ENCODE measurements at places on chromosomes 13 and 19.

GRCh38 chr13:45109102-45109720 lies 11.1 kb upstream of the GTF2F2 start:
- no peak for DNase-seq

GRCh38 chr13:23506071-23506806 lies 64.0 kb upstream of the TNFRSF19 start:
- no peak for DNase-seq

DNA sequence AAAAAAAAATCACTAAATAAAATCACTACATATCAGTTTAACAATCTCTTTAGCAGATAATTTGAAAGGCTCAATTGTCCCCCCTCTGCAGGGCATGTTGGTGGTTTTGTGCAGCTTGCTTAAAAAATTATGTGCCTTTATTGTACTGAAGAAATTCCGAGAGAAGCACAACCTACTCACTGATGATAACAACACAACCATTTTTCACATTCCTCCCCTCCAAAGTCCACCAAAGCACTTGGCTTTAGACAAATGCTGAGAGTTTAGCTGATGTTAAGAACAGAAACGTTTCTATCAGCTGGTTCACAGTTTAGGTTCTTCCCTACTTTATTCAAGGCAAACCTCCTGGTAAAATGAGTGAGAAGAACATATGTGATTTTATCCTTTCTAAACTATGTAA lies 923 bp downstream of the DOCK9 start:
- DNase-seq: no peak

DNA sequence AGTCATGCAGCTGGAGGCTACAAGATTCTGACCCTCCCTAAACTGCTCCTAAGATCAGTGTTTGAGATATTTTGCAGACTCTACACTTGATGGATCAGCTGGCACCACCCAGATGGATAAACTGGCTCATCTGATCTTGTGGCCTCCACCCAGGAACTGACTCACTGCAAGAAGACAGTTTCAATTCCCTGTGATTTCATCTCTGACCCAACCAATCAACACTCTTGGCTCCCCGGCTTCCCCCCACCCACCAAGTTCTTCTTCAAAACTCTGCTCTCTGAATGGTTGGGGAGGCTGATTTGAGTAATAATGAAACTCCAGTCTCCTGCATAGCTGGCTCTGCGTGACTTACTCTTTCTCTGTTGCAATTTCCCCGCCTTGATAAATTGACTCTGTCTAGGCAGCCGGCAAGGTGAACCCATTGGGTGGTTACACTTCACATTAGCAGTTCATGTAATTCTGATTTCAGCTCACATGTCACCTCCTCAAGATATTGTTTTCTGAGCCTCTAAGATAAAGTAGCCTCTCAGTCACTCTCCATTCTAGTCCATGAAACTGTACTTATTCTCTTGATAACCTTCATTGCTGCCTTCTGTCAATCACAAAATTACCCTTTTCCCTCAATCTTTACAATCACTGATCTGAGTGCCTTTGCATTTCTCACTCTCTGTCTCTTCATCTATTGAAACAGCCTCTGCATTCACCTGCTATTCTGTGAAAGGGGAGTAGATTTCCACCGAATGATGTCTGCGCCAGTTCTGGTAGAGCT lies 9.9 kb upstream of the FPR3 start:
- DNase-seq: peak; percentile 81

- DNase-seq: peak; percentile 93
These were observed 10.3 kb downstream of the GJB6 start for GRCh38 chr13:20221772-20222171.

- DNase-seq: no peak
These were observed 3.8 kb downstream of the PPP1R12C start for GRCh38 chr19:55113570-55114039.

GRCh38 chr19:54188215-54188871 lies 1.0 kb downstream of the MBOAT7 start:
- peak; percentile 26 for DNase-seq

DNA sequence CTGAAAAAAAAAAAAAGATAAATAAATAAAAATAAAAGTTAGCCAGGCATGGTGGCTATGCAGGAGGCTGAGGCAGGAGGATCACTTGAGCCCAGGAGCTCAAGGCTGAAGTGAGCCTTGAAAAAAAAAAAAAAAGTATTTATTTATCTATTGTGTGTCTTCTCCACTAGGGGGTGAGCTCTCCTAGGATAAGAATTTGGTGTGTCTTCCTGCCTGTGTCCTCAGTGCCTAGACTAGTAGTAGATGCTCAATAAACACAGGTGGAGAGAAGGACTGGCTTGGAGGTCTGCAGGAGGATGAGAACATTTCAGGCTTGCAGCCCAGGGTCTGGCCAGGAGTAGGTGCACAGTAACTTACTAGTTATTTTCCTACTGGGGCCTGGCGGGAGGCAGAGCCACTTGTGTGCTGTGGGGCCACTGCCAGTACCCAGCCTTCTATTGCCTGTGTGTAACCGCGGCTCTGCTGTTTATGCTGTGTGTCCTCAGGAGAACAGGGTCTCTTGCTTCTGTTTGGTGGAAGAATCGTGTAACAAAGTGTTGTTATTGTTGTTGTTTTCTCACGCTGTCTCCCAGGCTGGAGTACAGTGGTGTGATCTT lies 5.4 kb downstream of the LMTK3 start:
- peak; percentile 56 for DNase-seq

- no peak for DNase-seq
These were observed 5.3 kb downstream of the SBNO2 start for GRCh38 chr19:1168572-1169410.

DNA sequence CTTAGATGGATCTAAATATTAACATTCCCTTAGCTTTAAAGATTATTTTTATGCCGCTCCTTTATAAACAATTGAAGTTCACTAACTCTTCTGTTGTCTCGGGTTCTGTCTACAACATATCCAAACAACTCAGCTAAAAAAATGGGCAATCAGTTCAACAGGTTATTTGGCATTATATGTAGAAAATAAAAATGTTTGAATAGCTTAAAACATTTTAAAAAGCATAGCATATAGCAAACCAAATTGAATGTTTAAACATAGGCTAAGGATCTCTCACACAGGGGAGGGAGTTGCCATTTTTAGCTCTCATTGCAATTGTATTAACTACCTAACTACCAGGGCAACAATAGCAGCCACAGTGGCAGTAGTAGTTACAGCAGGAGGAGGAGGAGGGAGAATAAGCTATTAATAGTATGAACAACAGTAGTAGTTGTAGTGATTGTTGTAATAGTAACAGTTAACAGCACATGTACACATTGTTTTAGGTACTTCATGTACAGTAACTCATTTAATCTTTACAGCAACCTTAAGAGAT lies 404.2 kb downstream of the KCNRG start:
- no peak for DNase-seq

- DNase-seq: no peak
These were observed 1236.8 kb upstream of the SPRY2 start for GRCh38 chr13:81577601-81578195.

- peak; percentile 97 for DNase-seq
These were observed 27.7 kb downstream of the EFNB2 start for GRCh38 chr13:106507560-106508274.

- no peak for DNase-seq
These were observed 9.8 kb downstream of the DCAF15 start for GRCh38 chr19:13961826-13962698.

- no peak for DNase-seq
These were observed 34.8 kb downstream of the SLC10A2 start for GRCh38 chr13:103031332-103031873.

- peak; percentile 61 for DNase-seq
These were observed 13.7 kb upstream of the CREB3L3 start for GRCh38 chr19:4139614-4140236.

GRCh38 chr13:22589880-22590279 lies 590.9 kb upstream of the SGCG start:
- DNase-seq: no peak

DNA sequence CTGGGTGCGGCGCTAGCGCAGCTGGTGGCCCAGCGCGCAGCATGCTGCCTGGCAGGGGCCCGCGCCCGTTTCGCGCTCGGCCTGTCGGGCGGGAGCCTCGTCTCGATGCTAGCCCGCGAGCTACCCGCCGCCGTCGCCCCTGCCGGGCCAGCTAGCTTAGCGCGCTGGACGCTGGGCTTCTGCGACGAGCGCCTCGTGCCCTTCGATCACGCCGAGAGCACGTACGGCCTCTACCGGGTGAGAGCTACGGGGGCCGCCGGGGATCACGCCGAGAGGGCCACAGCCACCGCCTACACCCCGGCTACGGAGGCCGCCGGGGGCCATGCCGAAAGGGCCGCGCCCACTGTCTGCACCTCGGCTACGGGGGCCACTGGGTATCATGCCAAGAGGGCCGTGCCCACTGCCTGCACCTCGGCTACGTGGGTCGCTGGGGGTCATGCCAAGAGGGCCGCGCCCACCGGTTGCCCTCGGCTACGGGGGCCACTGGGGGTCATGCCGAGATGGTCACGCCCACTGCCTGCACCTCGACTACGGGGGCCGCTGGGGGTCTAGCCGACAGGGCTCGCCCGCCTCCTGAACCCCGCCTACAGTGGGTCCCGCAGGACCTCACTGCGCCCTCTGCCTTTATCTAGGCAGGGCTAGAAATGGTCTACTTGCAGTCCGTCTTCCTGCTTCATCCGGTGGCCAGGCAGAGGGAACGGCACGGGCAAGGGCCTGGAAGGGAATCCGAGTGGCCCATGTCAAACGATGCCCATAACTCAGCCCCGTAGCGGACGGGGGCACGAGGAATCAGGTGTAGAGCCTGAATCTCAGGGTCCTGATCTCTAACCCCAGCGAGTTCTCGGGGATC lies 500 bp downstream of the PGLS start:
- peak; percentile 87 for DNase-seq
